HS-27A (cell line): ENCODE measurements at places on chromosomes 4 and X.

- no peak for DNase-seq
These were observed 166.4 kb downstream of the DCLK2 start for GRCh38 chr4:150244600-150244999.

DNA sequence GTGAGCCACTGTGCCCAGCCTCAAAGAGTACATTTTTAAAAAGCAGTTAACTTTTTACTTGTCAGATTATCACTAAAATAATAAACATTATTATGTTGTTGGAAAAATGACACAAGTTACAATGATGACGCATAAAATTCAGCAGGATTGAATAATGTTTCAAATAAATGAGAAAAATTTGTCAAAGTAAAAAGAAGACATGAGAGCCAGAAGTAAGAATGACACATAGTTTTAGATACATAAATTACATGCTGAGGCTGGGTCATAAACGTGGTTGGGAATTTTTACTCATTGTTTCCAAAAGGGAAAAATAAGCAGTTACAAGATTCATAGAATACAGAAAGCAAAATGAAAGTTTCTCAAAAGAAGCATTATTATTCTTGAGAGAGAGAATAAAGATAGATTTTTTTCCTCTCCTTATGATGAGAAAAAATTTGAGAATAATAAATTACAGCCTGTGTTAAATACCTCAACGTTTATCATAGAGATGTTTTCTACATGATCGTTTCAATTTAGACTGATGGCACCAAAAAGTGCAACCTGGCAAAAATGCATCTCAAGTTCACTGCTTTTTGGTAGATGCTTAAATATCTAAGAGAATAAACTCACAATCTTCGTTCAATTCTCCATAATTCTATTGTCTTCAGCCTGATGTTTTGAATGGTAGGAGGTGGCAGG, 40.4 kb downstream of the GUCY1B1 start:
- DNase-seq: no peak

- no peak for DNase-seq
These were observed 35.9 kb upstream of the PPA2 start for GRCh38 chr4:105509714-105510113.

DNA sequence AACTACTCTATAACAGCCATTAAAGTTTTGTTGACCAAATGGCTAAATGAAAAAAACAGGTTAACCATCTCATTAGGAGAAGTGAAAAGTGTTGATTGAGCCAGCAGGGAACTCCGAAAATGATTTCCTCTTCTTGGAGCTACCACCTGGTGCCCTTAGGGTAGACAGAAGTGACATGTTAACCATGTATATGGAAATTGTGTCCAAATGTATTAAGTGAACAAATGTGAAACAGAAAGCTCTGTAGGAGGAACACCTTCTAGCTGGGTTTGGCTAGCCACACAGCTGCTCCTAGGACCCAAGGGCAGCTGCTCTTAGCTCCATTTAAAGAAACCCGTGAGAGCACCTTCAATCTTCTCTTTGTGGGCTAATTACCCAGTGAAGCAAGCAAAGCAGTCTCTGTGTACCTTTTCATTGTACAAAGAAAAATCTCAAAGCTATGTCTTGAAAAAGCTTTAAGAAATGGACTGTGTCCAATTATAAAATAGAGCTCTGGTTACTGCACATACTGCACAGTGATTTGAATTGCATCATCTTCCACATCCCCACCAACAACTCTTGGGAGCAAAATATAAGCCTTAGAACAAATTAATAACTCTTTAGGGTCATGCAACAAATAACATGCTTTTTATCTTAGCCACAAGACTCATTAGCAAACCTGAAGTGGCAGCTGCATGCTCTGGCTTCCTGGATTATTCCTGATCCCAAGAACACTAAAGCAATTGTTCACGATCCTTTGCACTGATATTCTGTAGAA, 59.2 kb upstream of the PARM1 start:
- no peak for DNase-seq

DNA sequence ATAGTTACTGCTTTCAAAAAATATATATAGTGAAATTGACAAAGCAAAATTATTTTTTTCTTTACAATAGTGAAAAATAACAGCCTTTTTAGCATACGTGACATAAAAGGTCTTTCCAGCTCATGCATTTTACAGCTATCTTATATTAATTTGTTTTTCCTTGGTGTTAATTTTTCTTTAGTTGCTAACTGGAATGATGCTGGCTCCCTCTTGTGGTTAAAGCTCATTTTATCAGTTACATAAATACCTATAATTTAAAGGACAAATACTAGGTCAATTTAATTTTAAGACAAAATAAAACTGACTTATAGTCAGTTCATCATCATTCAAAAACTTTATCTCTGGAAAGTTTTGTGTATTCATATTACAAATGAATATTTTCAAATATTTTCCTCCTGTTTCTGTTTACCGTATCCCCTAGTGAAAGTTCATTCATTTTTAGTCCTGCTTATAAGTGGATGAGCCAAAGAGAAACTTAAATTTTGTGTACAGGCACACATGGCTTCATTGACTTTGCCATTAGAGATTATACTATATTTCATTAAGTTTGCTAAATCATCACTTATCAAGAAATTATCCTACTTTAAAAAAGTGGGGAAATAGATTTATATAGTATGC, 9.9 kb upstream of the ANAPC4 start:
- DNase-seq: no peak

DNA sequence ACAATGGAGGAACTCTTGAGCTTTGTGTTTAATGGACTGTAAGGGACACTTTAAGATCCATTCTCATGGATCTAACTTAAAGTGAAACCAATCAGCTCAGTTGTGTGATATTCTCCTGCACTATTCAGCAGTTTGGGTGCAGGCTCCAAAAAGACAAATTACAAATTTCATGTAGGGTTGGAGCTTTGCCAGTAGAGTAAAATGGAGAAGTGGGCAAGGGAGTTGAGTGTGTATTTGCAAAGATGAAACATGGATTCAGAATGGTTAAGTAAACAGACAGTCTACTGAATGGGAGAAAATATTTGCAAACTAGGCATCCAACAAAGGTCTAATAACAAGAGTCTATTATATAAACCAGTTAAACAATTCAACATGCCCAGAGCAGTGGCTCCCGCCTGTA, 21.2 kb upstream of the MID2 start:
- no peak for DNase-seq

GRCh38 chr4:109939190-109939589, 26.5 kb downstream of the EGF start:
- DNase-seq: no peak

DNA sequence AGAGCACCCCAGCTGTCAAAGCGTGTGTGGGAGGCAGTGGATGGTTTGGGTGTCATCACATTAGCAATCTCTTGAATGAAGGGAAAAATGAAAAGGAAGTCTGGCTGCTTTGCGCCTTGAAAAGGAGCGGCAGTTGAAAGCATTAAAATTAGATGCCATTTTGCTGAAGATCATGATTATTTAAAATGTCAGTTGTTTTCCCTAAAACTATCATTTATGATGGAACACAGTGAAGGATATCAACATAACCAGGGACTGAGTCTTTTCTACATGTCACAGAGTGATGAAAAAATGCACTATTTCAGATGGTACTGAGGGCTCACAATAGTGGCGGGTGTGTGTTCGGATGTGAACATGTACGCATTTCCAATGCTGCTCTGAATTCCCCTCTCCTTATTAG, 450.2 kb upstream of the CPEB2 start:
- no peak for DNase-seq

GRCh38 chrX:69107747-69108401, 57.4 kb downstream of the PJA1 start:
- no peak for DNase-seq

DNA sequence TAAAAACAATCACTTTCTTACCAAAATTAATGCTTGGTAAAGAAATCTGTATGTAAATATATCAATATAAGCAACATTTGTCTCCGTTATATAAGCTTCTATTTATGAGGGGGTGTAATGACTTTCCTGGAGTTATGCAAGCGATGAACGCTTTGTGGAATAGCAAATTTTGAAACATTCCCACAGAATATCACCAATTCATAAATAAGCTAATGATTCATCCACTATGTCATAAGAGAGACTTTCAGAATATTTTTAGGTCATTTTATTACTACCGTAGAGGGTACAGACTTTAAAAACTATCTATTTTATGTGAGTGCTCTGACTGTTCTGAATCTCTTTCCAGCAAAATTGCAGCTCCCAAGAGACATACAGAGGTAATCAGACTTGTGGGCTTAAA, 179.5 kb upstream of the FTHL17 start:
- no peak for DNase-seq

- DNase-seq: no peak
These were observed 62.3 kb downstream of the GPC3 start for GRCh38 chrX:133923113-133923512.

DNA sequence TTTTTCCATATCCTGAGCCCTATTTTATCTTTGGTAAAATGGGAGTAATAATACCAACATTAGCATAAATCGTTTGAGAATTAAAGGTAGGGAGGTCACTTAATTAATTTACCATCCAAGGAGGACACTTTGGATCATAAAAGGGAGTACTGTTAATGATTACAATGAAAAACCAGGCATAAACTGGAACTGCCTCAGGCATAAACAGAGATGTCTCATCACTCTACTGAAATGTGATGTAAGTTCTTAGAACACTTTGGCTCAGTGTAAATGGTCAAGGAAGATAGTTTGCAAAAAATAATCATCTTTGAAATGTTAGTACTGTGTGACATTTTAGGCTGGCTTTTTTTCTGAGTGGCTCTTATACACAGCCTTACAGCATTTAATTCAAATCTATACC, 268.7 kb downstream of the SLC39A8 start:
- no peak for DNase-seq

DNA sequence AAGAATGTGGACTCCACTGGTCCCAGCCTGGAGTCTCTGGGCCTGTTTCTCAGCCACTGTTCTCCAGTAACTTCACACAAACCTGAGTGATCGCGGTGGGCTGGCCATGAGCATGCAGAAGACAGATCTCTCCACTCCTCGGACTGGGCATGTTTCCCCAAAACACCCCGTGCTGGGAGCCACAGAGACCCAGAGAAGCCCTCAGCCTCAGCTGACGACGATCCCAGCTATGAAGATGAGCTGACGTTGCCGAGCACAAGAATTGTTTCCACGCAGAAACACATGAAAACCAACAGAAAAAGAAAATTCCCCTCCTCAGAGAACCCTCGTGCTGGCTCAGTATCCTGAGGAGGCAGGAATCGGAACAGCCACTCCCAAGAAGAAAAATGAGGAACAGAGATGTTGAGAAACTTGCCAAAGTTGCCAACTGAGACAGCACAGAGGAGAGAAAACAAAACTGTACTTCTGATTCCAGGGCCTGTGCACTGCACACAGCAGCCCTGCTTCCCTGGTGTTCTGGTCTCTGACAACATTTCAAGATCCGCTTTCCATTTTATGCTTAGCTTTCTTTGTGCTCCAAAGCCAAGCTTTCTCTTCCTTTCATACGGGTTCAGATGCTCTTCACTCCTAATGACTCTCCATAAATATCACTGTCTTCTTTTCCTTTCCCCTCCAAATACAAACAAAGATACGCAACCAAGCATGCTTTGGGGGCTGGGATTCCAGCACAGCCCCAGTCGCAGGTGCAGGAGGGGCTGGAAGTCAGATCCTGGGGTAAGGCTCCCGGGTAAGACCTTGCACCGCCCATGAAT, 81.4 kb downstream of the IRF2 start:
- no peak for DNase-seq
